ENCODE measurements at places on chromosomes 3 and 15.
A peak's percentile ranks its signal among the peaks of the same experiment; 100 is the strongest.

- DNase-seq: no peak
Measured at GRCh38 chr15:59230531-59231055, 23.9 kb downstream of the LDHAL6B start.

DNA sequence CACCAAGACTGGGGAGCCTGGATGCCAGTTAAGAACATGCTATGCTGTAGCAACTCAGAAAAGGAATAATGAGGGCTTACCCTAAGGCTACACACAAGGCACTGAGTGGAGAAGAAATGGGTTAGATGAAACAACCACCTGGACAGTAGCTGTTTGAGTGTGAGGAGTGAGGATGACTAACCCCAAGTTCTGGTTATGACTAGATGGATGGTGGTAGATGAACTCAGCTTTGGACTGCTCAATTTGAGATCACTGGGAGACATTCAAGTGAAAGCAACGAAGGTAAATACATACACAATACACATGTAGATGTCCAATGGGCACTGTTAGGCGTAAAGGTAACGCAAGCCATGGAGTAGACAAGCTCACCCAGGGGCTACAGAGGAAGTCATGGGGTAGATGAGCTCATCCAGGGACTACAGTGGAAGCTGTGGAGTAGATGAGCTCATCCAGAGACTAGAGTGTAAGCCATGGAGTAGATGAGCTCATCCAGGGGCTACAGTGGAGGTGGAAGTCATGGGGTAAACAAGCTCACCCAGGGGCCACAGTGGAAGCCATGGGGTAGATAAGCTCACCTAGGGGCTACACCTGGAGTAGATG lies 98.3 kb downstream of the ANO10 start:
- DNase-seq: no peak

DNA sequence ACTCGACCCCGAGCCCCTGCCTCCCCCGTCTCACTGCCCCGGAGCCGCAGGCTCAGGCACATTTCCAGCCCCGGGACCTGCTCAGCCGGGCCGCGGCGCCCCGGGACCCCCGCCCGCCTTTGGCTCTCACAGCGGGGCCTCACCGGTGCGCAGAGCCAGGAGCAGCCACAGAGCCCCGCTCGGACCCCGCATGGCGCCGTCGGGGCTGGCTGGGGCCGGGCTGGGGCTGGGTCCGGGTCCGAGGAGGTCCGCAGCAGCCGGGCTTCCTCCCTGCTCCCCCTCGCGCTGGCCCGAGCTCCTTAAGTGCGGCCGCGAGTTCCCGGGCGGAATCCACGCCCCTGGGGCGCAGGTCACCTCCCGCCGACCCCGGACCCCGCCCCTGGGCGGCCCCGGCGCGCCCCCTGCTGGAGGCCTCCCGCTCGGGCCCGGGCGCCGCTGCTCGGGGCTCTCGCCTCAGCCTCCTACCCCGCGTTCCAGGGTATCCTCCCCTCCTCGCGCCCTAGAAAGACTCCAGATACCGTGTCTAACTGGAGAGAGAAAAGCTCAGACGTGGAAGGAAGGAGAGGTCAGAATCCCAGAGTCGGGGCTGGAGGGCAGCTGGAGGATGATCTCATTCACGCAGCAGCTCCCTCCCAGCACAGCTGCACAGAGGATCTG lies at the start of gene MELTF:
Gene MELTF, minus strand, starts transcription at position 307 of the 657 bp plus-strand sequence. Its CDS starts 115 bp downstream, at position 192.
- DNase-seq: peak; percentile 44

GRCh38 chr15:59060348-59060747 lies 44.6 kb upstream of the CCNB2 start:
- no peak for DNase-seq

- DNase-seq: no peak
Measured at GRCh38 chr3:168815946-168816345, 720.2 kb upstream of the GOLIM4 start.

DNA sequence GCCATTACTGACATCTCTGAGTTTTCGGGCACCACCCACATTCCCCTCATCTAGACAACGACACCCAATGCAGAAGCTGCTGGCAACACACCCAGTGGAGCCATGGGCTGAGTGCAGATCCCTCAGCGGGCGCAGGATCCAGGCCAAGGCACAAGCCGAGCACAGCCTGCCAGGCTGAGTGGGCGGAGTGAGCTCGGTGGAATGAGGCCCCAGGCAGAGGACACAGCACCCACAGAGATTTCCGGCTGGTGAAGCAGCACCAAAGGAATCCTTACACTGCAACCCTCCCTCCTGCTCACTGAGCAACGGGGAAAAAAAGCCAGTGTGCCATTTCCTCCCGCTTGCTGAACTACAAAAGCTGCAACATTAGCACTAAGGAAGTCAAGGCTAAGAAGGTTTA lies 34.3 kb downstream of the ZMAT3 start:
- DNase-seq: peak; percentile 22

DNA sequence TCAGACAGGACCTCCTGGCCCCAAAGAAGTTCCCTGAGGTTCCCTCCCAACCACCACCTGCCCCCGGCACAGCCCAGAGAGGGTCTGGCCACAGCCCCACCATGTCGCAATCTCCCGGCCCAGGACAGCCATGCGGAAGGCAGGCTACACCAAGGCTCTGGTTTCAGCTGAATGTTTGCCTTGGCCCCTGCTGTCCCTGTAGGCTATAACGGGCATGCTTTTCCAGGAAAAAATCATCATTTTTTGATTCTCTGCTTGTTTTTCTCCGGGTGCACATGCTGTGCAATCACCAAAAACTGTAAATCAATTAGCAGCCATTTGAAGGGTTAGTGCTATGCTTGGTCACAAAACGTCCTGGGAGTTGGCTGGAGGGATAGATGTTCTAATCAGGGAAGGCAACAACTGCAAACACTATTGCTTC lies 142.7 kb upstream of the IGF1R start:
- no peak for DNase-seq

DNA sequence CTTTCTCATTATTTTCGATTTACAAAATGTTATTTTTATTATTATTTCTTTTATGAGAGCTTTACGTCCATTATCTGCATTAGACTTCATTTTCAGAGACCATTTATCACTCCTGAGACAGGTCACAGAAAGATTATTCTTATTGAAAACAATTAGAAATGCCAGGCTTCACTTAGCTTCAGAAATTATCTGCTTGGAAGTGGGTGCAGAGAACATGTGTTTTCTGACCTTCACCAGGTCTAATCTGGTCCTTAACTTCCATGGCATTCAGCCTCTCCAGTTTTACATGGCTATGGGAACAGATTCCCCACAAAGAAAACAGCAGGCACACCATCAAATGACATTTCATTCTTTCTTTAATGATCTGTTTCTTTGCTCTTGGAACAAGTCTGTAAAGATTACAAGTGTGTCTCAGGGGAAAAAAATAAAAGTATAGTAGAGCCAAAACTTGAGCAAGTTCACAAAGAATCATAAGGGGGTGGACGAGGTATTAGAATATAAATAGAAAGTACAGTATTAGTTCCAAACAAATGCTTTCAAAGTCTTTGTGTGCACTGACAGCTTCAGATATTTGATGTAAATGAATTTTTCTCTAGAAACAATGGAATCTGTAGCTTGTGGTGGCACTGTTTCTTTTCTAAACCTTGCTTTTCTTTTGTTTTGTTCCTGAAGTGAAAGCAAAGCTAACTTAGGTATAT lies 294.2 kb upstream of the MEIS2 start:
- no peak for DNase-seq

DNA sequence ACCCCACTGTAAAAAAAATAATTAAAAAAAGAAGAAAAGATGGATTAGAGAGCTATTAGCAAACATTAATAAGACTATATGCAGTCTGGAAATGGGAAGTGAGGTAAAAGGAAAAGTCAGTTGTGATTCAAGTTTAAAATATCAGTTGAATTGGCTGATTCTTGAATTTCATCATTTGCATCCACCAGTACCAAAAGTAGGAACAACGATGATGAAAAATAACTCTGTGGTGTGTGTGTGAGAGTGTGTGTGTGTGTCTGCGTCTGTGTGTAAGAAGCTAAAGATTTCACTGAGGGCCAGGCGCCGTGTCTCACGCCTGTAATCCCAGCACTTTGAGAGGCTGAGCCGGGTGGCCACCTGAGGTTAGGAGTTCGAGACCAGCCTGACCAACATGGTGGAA lies 56.0 kb upstream of the SLC4A7 start:
- DNase-seq: no peak

GRCh38 chr15:91885714-91886270 lies 32.3 kb downstream of the SLCO3A1 start:
- DNase-seq: no peak

- DNase-seq: no peak
Measured at GRCh38 chr3:136792556-136793330, 26.2 kb upstream of the SLC35G2 start.

DNA sequence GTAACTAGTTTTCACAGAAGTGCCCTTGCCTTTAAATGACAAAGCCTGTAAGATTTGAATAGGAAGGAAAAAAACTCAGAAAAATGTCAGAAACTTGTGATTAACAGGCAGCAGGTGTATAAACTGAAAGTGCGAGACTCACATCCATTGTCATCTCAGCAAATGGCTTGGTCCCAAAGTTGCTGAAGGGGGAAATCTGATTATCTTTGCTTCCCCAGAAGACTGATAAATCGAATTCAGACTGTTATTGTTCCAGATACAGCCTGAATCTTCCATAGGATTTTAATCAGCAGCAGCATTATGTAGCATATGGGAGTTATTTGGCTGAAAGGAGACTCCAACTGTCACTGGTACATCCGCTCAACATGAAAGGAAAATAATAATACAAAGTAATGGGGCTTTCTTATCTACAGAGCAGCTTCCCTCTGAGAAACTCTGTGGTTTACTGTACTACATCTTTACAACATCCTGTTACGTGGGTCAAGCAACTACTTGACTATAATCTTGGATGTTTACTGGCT lies 550.4 kb upstream of the CCDC54 start:
- no peak for DNase-seq

GRCh38 chr15:70171256-70171886 lies 73.7 kb upstream of the TLE3 start:
- no peak for DNase-seq

DNA sequence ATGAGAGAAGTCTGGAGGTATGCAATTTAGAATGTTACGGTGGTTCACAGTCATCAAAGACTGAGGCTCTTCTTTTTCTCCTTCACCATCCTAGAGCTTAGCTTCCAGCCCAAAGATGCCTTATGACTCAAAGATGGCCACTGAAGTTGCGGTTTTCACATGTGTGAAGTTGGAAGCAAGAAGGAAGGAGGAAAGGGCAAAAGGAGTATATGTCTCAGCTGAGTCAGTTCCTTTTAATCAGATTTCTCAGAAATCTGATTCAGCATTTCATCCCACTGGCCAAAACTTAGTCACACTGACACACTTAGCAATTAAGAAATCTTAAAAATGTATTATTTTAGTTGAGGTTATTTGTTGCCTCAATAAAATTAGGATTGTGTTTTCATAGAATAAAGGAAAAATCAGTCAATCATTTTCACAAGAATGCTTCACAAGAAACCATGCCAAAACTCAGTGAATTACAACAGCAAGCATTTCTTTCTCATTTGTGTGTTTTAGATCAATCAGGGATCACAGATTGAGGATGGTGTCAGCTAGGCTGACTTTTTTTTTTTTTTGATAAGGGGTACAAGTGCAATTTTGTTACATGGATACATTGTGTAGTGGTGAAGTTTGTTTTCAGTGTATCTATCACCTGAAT lies 211.1 kb upstream of the GADL1 start:
- DNase-seq: no peak
